ENCODE measurements at places on chromosomes 16 and 17. TPM values are rescaled to one million over a fixed set of nuclear protein-coding genes. Genes with fewer than 3 reads are reported as not detected.

Gene RNF112
- 0.25 TPM for total RNA-seq

Gene PIPOX
- not detected for total RNA-seq

Gene CACNG3
- not detected for total RNA-seq

Gene SRCIN1
- 8.6 TPM for total RNA-seq

Gene PGS1
- total RNA-seq, result 25.7 TPM

Gene NATD1
- 2.3 TPM for total RNA-seq

Gene PRR35
- total RNA-seq, result not detected

Gene FSCN2
- not detected for total RNA-seq

Gene IRX3
- total RNA-seq, result 17.6 TPM

Gene WSCD1
- total RNA-seq, result 0.44 TPM

Gene ZNF747
- 13.7 TPM for total RNA-seq

Gene ZNF213
- total RNA-seq, result 20.7 TPM

Gene ZSCAN10
- total RNA-seq, result 1.4 TPM

Gene MSI2
- 52.4 TPM for total RNA-seq

Gene TMED6
- total RNA-seq, result 1.2 TPM

Gene CNEP1R1
- total RNA-seq, result 23.2 TPM

Gene SLFN11
- total RNA-seq, result not detected

Gene KLHL10
- total RNA-seq, result not detected

Gene CMTM1
- 2.1 TPM for total RNA-seq

Gene TRPV3
- 4.4 TPM for total RNA-seq

Gene LRRC37B
- total RNA-seq, result 20.9 TPM

Gene KRT12
- total RNA-seq, result not detected

Gene VAT1L
- 1.1 TPM for total RNA-seq

Gene C1QL1
- 0.96 TPM for total RNA-seq

Gene FZD2
- total RNA-seq, result 10.1 TPM
